ENCODE measurements at places on chromosomes 5 and 9.

- no peak for DNase-seq
Measured at GRCh38 chr5:89055015-89055694, 172.2 kb upstream of the MEF2C start.

DNA sequence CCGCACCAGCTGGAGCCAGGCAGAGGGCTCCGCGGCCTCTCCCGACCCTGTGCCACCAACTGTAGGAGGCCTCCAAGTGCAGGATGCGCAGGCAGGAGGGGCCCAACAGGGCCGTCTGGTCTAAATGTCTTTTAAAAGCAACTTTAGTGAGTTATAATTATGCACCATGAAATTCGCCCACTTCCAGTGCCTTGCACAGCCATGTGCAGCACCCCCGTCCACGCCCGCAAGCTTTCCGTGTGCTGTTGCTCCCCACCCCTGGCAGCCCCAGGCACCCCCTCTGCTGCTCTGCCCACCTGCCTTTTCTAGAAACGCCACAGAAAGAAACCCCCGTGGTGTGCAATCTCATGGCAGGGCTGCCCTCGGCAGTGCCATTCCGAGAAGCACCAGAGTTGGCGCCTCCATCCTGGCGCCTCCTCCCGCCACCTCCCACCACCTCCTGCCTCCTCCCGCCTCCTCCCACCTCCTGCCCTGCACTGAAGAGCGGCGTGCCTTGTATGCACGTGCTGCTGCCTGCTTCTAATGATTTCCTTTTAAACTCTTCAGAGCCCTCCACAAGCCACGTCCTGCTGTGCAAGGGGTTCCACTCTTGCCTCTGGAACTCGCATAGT is 7.5 kb upstream of the SLC6A18 start:
- DNase-seq: no peak

GRCh38 chr9:135079018-135079417 is 8.4 kb upstream of the OLFM1 start:
- no peak for DNase-seq

- DNase-seq: peak; percentile 53
Measured at GRCh38 chr5:81971111-81971711, 612 bp upstream of the ATG10 start.

DNA sequence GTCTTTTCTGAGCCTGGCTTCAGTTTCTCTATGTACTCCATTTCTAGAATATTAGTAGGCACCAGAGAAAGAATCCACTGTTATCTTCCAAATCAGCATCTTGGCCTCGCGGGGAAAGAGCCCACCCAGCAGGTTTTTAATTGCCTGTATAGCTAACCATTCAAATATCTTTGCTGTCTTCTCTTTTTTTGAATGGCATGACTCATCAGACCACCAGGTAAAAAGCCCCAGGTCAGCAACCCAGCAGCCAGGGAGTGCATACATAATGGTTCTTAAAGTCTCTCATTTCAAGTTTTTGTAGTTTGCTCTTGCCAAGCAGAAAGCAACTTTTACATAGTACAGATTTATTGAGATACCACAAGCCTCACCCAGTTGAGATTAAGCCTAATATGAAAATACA is 50.7 kb downstream of the TMEM167A start:
- no peak for DNase-seq

DNA sequence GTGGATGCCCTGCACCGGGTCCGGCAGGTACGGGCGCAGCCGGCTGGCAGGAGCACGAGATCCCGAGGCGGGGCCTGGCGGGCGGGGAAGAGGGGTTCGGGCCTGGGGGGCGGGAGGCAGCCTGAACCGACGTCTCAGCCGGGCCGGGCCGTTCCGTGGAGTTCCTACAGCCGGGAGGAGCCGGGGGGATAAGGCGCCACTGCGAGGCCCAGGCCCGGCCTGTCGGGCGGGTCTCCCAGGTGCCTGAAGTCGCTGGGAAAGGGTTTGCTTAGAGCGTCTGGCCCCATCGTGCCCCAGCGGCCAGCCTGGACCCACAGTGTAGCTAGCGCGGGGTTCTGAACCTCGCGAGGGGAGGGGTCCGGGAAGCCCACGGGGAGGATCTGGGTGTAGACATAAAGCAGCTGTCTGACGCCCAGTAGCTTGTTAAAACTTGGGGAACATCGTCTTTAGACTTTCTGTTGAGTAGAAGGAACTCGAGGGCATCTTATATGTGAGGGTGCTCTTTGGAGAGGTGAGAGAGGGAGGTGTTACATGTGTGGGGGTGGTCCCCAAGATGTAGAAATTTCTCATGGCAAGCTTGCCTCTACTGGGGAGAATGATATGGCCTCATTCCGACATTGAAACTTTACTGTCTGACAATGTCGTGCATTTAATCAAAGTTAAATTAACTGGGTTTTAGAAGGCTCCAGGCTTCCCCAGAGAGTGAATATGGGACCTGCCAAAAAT is 524 bp downstream of the FUBP3 start:
- no peak for DNase-seq

DNA sequence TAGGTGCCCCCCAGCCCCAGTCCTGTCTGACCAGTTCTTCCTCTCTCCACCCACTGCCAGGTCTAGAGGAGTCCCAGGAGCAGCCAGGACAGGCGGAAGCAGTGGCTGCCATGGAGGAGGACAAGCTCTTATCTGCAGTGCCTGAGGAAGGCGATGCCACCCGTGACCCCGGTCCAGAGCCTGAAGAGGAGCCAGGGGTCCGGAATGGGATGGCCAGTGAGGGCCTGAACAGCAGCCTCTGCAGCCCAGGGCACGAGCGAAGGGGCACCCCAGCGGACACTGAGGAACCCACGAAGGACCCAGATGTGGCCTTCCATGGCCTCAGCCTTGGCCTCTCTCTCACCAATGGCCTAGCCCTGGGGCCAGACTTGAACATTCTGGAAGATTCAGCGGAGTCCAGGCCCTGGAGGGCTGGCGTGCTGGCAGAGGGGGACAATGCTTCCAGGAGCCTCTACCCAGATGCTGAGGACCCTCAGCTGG is 13.8 kb downstream of the PSD2 start:
- DNase-seq: no peak

GRCh38 chr5:37667846-37668245 is 172.0 kb downstream of the GDNF start:
- no peak for DNase-seq

- no peak for DNase-seq
Measured at GRCh38 chr5:7391215-7391614, 4.7 kb upstream of the ADCY2 start.

DNA sequence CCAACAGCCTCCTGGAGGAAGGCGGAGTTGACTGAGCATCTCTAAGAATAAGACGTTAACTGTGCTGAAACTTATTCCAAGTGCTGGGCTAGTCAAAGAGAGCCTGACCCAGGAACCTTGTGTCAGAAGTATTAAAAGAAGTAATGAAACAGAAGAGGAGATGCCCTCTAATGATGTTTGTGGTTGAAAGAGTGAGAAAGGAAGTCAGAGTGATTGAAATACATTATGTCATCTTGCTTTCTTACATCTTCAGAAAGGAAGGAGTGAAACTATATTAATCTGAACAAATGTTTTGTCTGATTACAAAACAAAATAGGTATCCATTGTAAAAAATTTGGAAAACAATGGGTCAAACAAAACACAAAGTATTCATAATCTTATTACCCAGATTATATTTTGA is 460.7 kb downstream of the NTRK2 start:
- DNase-seq: no peak

DNA sequence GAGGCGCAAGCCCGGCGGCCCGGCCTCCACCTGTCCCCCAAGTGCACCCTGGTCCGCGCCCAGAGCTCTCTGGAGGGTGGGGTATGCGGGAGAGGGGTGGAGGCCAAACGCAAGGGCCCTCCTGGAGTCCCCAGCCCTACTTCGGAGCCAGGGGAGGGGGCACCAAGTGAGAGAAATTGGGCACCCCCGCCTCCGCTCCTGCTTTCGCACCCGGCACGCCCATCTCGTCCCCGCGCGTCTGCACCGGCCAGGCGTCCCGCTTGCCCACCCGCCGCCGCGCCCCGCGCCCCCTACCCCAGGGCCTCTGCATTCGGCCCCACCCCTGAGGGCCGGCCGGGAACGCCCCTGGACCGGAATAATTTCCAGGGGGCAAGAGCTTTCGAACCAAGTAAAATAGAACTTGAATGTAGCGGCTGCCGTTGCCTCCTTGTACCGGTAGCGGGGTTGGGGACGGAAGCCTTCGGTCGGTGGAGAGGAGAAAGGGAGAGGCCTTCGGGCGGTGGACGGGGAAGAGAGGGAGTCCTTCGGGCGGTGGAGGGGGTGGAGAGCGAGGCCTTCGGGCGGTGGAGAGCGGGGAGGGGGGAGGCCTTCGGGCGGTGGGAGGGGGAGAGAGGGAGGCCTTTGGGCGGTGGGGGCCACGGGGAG is 694 bp upstream of the PHPT1 start:
- no peak for DNase-seq

GRCh38 chr9:81314490-81314889 is 374.9 kb downstream of the TLE1 start:
- no peak for DNase-seq

GRCh38 chr5:13217636-13218035 is 726.9 kb downstream of the DNAH5 start:
- DNase-seq: no peak

- DNase-seq: no peak
Measured at GRCh38 chr9:68983008-68983411, 30.9 kb downstream of the PRKACG start.

DNA sequence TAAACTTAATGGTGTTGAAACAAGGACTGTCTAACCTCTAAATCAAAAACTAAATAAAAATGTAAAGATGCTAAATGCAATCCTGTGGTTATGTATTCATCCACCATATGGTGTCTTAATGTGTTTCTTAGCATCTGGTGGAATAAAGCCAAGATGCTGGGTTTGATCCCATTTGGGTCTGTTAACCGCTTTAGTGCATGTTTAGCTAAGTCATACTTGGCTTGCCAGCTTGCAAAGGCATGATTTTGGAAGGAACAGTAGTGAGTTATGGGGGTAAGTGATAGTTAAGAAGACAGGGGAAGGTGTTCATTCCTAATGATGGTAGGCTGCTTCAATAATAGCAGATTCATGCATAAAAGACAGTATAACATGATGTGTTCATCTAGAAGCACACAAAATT is 139.0 kb upstream of the SLC27A6 start:
- no peak for DNase-seq

- DNase-seq: no peak
Measured at GRCh38 chr5:119243888-119244287, 111.9 kb upstream of the TNFAIP8 start.

DNA sequence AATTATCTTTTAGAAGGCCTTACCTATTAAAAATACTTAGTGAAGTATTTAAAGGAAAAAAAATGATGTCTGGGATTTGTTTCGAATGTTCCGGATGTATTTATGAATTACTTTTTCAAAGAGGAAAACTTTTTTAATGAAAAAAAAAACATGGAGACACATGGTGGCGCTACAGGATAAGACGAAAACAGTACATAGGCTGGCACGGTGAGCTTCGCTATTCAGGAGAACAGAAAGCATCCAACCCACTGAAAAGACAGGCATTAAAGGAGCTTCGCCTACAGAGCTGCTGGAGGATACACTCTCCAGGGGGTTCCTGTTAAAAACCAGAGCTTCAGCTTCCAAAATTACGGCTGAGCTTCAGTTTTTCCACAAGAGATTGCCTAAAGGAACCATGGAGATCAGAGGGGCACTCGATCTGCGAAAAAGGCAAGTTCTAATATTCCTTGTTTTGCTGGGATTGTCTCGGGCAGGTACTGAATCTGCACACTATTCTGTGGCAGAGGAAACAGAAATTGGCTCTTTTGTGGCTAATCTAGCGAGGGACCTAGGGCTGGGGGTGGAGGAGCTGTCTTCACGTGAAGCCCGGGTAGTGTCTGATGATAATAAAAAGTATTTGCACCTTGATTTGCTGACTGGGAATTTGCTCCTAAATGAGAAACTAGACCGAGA is at the start of gene PCDHB14:
Gene PCDHB14, plus strand, starts transcription at position 232 of the 672 bp plus-strand sequence. Its CDS starts 163 bp downstream, at position 395.
- DNase-seq: peak; percentile 68

- no peak for DNase-seq
Measured at GRCh38 chr5:51104556-51104955, 278.7 kb upstream of the ISL1 start.

DNA sequence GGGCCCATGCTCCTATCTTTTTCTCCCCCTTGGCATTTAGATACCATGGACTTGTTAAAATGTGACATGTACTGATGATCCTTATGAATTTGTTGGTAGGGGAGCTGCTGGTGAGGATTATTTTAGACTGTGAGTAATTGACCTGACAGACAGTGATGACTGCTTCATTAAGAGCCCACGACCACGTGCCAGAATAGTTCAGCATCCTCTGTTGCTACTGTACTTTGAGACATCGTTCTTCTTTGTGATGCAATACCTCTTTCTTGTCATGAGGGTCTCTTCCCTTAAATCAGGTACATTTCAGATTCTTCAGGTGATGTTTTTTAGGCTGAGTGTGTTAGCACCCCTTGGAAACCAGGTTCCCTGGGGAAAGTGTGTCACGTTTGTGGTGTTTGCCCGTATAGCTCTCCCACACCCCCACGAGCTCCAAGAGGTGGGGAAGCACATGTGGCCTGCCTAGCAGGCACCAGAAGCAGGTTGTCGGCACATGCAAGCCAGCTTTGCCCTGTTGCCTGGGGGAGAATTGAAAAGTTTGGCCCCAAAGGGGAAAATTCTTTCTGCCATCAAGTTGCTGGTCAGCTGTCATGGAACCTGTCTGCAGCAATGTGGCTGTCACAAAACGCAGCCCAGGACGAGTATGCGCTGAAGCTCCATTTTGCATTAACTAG is 25.1 kb downstream of the QRFP start:
- no peak for DNase-seq

DNA sequence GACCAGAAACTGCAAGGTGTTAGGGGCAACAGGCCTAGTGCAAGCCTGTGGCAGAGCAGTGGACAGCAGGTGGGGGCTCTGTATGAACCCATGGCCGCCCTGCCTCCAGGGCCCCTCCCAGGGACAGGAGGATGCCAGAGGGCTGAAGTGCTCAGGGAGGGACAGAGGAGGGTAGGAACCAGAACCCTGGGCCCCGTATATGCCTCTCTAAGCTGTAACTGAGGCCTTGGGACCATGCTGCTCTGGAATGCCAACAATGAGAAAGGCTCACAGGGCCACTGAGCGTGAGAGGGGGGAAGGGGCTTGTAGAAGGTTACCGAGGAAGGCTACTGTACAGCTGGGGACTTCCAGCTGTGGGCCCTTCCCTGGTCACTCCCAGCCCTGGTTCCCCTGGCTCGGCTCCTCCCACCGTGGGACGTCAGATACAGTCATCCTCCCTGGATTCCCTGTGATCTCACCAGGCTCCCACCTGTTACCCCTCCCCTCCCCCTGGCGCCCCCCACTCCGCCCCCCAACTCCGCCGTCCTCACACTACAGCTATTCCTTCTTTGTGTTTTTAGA is 21.1 kb downstream of the AQP7 start:
- no peak for DNase-seq

DNA sequence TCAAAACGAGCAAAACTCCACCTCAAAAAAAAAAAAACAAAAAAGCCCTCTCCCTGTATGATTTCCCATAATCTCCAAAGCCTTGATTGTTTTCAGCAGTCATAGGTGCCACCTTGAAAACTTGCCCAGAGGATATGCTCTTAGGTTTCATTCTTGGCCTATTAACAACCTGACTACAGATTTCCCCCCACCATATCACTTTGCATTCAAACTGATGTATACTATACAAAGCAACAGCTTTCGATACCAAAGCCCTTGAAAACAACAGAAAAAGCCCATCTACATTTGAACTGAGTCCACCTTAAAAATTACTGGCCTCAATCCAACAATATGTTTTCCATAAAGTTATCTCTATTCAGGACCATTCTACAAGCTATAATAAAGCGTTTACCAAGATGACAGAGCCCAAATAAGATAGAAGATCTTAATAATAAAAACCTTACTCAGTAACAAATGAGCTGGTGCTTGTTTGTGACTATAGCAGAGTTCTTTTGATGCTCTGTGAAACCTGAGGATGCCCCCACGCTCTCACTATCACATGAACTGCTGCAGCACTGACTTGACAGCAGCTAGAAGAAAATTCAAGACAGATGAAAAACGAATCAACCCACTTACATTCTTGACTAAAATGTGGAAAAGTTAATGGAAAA is 44.4 kb downstream of the FNBP1 start:
- DNase-seq: no peak
